T-helper 9 cell (primary cell): ENCODE measurements at places on chromosomes 1 and 21.

- DNase-seq, result no peak
Measured at GRCh38 chr21:41681348-41681801, 85.5 kb downstream of the RIPK4 start.

DNA sequence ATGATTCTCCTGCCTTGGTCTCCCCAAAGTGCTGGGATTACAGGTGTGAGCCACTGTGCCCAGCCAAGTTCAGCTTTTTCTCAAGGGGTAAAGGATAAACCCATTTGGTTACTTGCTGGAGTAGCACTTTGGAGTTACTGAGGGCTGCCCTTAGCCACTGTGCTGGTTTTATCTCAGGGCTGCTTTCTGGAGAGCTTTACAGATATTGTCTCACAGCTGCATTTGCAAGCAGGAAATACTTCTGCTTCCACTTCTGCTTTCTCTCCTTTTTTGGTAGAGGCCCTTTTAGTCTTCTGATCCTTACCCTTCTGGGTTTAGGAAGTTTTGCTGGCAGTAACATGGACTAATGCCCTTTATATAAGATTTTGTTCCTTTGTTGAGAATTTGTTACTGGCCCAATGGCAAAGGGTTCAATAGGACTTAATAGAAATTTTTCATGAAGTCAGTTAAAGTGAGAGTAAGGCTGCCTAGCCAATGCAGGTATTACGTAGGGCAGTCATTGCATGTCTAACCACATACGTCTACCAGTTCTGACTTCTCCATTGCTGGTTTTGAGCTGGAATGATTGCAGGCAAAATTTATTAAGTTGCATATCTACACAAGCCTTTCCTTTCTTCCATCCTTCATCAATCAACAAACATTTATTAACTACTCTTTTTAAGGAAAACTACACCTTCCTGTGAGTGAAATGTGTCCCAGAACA is 24.4 kb downstream of the CAP1 start:
- no peak for DNase-seq

DNA sequence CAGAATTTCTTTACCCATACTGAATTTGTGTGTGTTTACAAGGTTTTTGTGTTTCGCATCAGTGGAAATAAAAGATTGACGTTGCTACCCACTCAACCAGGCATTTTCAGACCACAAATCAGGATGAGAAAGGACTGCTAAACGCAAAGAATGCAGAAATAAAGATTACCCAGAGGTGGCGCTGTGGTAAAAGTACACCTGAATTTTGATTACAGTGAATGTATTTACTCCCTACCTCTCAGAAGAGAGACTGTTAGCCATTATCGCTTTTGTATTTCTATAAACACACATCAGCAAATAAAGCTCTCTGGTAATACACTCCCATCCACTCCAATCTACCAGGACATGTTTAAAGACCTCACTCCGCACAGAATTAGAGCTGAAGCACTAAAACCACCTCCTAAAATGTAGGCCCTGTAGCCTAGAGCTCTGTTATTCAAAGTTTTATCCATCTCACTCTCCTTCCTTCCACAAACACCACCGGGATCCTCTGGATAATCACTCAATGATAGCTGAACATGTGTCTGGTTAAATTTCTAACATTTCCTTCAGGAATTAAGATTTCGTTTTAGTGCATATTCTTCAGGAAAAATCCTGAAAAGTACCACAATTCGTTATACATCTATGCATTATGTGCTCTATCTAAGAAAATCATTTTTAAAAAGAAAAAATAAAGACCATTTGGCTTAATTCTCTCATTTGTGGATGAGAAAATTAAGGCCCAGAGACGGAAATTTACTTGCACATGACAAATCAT is 2.5 kb upstream of the LMO4 start:
- DNase-seq, result peak; percentile 16

GRCh38 chr1:101683136-101683535 is 313.6 kb downstream of the OLFM3 start:
- no peak for DNase-seq

DNA sequence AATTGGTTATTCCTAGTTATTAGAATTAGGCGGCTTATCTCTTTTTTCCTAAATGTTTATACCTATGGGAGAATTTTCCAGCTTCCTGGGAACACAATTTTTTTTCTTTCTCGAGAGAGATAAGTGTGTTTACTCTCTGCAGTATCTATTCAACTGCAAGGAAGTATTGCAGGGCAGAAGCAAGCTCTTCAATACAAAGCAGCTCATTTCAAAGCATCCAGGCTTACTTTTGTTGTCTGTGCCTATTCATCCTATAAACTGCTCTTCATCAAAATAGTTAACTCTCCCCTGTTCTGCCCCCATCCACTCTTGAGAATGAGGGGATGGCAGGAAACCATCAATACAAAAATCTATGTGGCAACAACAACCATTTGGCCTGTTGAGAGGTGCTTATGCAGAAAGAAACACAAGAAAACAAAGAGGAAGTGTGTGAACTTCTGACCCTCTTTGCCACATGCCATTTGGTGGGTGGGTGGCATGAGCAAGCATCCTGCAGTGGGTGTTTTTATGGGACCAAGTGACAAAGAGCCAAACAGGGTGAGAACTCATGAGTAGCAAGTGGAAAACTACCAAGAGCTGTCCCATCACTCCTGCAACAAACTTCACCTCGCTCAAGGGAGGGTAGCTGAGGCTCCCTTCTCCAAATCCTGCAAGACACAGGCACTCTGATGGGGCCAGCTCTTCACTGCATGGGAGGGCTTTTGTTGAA is 50.6 kb upstream of the MRPS6 start:
- DNase-seq, result no peak

DNA sequence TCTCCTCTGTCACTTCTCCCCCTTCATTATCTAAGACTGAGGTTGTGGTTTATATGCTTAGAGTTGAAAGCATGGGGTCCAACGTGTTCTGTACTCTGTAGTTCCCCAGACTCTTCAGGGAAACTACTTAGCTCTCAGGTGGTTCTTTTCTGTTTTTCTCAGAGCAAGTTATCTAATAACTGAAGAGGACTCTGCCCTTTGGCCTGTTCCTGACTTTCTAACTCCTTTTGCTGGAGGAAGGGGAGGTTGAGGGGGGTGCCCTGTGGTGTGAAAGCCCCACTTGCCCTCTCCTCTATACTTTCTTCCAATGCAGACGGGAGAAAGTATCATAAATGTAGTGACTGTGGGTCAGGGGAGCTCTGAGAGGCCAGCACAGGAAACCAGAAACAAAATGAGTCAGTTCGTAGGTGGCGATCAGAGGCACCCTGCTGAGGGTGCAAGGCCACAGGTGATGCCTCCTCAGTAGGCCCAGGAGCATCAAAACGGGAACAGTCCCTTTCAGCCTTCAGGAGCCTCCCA is 5.0 kb downstream of the SLC25A44 start:
- DNase-seq, result no peak

GRCh38 chr1:56524263-56524662 is 55.1 kb downstream of the PLPP3 start:
- no peak for DNase-seq

- no peak for DNase-seq
Measured at GRCh38 chr1:190476321-190476720, 1.3 kb downstream of the BRINP3 start.

DNA sequence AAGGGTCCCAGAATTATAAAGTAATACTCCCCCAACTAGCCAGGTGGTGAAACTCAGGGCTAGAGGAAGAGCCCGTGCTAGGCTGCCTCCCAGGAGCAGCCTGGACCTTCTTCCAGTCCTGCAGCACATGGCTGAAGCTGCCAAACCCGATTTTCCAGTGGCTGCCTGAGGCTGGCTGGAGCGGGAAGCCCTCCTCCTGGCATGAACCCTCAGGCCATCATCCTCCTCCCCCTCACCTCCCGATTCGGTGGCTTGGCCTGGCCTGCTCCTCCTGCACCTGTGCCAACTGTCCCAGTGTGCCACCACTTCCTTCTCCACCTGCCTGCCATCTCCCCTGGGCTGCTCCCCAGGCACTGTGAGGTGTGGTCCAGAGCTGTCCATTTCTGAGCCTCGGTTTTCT is 3.0 kb upstream of the TSPAN1 start:
- no peak for DNase-seq

DNA sequence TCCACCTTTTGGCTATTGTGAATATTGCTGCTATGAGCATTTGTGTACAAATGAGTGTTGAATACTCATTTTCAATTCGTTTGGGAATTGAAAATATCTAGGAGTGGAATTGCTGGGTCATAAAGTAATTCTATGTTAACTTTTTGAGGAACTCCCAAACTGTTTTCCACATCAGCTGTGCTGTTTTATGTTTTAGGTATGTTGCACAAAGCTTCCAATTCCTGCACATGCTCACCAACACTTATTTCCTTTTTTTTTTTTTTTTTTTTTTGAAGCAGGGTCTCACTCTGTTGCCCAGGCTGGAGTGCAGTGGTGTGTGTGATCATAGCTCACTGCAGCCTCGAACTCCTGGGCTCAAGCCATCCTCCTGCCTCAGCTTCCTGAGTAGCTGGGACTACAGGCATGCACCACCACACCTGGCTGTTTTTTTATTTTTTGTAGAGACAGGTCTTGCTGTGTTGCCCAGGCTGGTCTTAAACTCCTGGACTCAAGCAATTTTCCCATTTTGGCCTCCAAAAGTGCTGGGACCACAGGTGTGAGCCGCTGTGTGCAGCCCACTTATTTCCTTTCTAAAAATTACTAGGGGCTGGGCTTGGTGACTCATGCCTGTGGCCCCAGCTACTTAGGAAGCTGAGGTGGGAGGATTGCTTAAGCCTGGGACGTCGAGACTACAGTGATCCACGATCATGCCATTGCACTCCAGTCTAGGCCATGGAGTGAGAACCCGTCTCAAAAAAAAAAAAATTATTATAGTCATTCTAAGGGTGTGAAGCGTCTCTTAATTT is 33.4 kb downstream of the TMCC2 start:
- no peak for DNase-seq

DNA sequence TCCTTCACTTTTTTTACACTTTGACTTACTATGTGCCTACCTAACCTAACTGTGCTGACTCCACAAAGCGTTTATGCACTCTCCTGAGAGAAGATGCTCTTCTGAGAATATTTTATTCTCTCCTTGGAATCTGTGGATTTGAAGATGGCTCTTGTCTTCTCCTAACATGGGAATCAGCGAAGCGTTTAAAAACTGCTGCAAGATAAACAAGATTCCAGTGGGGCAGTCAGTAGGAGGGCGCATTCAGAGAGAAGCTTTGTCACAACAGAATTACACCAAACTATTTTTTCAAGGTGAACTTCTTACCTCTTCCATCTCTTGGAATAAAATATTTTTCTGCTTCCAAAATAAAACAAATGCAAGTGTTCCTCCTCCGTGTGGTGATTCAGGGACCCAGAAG is 113.1 kb downstream of the FOXD2 start:
- DNase-seq, result no peak

DNA sequence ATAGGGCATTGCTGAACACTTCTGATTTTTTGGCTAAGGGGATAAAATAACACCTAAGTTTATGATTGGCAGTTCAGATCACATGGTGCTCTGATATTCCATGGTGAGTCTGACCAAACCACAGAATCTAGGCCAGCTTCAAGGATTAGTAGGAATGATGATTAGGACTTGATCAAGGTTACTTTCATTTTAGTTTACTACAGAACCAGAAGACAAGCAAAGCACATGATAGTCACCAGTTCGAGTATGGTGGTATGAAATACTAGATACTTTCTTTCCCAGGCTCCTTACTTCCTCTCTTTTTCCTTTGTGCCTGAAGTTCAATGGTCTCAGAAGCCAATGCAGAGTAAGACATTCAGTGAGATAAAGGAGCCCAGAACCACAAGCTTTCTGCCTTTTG is 26.6 kb downstream of the S100A10 start:
- DNase-seq, result no peak

GRCh38 chr1:86754265-86754974 is 50.0 kb downstream of the SH3GLB1 start:
- DNase-seq, result no peak

DNA sequence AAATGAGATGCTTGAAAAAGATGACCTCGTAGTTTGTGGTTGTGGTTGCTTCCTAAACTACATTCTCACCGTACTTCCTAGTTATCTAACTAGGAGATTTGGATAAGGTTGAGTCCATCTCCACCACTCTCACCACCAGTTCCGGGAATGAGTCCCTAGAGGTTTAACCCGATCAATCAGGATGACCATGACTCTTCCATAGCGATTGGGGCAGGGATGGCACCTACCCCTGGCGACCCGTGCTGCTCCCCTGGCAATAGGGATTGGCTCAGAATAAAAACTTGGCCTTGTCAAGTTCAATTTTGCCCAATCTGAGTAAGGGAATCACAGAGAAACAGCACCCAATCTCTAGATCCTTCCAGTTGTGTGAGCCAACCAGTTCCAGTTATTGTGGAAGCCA is 2.7 kb upstream of the MIS18A start:
- DNase-seq, result no peak

GRCh38 chr1:167587342-167587741 is 33.8 kb upstream of the CREG1 start:
- no peak for DNase-seq

- DNase-seq, result no peak
Measured at GRCh38 chr1:211714154-211714553, 38.7 kb upstream of the NEK2 start.

DNA sequence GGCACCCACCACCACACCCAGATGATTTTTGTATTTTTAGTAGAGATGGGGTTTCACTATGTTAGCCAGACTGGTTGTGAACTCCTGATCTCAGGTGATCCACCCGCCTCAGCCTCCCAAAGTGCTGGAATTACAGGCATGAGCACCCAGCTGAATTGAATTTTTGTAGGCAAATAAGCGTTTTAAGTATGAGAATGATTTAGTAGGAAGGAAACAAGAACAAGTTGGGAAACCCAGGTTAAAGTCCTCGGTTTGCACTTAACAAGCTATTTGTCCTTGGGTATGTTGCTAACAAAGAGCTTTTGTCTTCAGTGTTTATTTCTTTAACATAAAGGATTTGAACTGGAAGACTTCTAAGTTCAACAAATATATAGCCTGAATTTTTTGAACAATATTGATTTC is 23.9 kb downstream of the BTF3L4 start:
- no peak for DNase-seq

GRCh38 chr1:52229494-52229893 is 87.6 kb downstream of the ZFYVE9 start:
- DNase-seq, result no peak

- DNase-seq, result no peak
Measured at GRCh38 chr21:44377922-44378645, 24.7 kb downstream of the TRPM2 start.

- DNase-seq, result no peak
Measured at GRCh38 chr1:201589186-201589585, 50.3 kb downstream of the NAV1 start.

GRCh38 chr1:50271337-50271736 is 151.9 kb downstream of the DMRTA2 start:
- DNase-seq, result no peak

GRCh38 chr1:172537827-172538391 is 5.0 kb downstream of the SUCO start:
- no peak for DNase-seq

DNA sequence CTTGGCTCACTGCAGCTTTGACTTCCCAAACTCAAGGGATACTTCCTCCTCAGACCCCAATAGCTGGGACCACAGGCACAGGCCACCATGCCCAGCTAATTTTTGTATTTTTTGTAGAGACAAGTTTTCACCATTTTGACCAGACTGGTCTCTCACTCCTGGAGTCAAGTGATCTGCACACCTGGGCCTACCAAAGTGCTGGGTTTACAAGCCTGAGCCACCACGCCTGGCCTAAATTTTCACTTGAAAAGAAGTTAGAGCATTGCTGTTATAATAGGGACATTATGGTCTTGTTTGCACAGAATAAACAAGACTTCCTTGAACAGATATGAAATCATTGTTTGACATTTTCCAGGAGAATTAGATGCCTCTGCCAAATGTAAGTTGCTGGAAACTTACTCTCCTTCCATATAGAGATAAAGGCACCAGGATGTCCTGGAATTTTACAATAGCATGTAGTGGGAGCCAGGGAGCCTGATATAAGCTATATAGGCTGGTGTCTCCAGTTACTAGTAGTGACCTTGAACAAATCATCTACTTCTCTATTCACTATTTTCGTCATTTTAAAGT is 16.9 kb downstream of the SLC35A3 start:
- no peak for DNase-seq
